ENCODE measurements at places on chromosomes 7 and 10. TPM values are rescaled to one million over a fixed set of nuclear protein-coding genes. Genes with fewer than 3 reads are reported as not detected.

GRCh38 chr10:84540022-84540616, 211.7 kb downstream of the CCSER2 start:
- no peak for DNase-seq

- no peak for DNase-seq
Observed at GRCh38 chr7:112079673-112080072, 126.5 kb downstream of the DOCK4 start.

GRCh38 chr7:21947056-21947455, 1.4 kb upstream of the CDCA7L start:
- no peak for DNase-seq

DNA sequence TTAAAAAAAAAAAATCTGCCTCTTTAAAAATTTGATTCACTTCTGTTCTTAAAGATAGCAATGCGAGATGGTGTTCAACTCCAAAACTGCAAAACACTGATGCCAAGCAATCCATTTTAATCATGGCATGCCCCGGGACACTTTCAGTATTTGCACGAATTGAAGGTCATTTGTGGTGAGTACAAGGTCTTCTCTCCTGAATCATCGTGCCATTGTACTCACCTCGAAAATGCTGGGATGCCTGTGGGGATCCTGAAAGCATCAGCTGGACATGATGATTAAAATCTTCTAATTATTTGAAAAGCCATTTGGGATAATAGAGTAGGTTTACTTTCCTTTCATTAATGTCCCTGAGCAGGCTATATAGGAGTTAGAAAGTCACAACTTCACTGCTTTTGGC, 125.1 kb upstream of the NRP1 start:
- no peak for DNase-seq

Gene ITPRID1
- not detected for total RNA-seq

Data from cardiac septum (tissue), 1 donor.